ENCODE measurements at places on chromosomes 16 and 17. TPM values are rescaled to one million over a fixed set of nuclear protein-coding genes. Genes with fewer than 3 reads are reported as not detected.

GRCh38 chr17:75245011-75245410 lies 16.4 kb downstream of the GGA3 start:
- no peak for DNase-seq

GRCh38 chr16:77812856-77813500 lies 24.6 kb downstream of the VAT1L start:
- DNase-seq, result no peak

GRCh38 chr16:10531582-10531981 lies 48.8 kb downstream of the EMP2 start:
- DNase-seq, result no peak

- DNase-seq, result no peak
Measured at GRCh38 chr16:83162791-83163190, 536.0 kb downstream of the CDH13 start.

DNA sequence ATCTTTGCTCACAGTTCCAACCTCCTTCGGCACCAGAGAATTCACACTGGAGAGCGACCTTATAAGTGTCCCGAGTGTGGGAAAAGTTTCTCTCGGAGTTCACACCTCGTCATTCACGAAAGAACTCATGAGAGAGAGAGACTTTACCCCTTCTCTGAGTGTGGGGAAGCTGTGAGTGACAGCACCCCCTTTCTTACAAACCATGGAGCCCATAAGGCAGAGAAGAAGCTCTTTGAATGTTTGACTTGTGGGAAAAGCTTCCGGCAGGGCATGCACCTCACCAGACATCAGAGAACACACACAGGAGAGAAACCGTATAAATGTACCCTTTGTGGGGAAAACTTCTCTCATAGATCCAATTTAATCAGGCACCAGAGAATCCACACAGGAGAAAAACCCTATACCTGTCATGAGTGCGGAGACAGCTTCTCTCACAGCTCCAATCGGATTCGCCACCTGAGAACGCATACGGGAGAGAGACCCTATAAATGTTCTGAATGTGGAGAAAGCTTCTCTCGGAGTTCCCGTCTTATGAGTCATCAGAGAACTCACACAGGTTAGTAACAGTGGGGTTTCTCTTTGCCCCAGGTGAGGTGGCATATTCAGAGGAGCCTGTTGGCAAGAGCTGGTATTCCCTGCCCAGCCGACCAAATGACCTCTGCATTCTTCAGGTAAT lies 6.8 kb downstream of the ZNF263 start:
- no peak for DNase-seq

The TNP2 gene
- total RNA-seq, result not detected

The MIEN1 gene
- 41.8 TPM for total RNA-seq

All from T-helper 17 cell (primary cell).